ENCODE measurements at places on chromosomes 11 and 22.

- no peak for DNase-seq
Measured at GRCh38 chr11:124519850-124520549, 23.5 kb downstream of the OR8B12 start.

DNA sequence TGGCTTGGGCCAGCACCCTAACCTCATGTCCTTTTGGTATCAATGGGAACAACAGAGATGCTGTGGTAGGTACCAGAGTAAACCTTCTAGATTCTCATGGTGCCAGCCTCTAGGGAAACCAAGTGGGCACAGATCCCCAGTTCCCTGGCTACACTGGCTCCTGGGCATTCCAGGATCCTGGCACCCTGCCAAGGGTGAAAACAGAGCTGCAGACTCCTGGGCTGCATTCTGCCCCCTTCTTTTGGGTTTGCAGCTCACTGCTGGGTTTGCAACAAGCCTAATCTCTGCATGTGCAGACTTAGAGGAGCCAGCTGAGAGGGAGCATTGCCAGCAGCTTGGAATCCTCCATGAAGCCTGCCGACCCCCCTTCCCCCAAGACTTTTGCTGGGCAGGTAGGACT, 30.6 kb downstream of the PRDM11 start:
- no peak for DNase-seq

DNA sequence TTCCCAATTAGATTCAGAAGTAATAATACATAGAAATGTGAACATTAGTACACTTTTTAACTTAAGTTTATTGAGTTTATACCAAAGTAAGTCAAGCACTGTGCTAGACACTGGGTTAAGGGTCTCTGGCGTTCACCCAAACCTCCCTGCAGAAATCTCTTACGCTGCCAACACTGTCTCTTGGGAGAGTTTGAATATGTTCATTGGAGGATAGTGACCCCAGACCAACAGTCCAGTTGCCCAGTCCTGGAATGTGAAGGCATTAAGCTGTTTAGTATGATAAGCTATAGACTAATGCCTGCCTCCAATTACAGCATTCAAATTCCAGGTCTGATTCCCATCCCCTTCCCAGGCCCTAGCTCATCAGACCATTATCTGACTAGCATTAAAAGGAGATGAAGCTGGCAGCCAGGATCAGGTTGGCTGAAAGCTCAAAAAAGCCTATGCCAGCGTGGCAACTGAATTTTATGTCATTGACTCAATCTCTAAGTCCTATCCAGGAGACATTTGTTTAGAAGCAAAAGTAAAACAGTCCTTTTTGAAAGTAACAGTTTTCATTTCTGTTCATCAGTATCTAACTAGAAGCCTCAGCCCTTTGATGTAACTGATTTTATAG, 77.8 kb downstream of the SFI1 start:
- no peak for DNase-seq

- no peak for DNase-seq
Measured at GRCh38 chr11:99932684-99933083, 754.4 kb upstream of the ARHGAP42 start.

DNA sequence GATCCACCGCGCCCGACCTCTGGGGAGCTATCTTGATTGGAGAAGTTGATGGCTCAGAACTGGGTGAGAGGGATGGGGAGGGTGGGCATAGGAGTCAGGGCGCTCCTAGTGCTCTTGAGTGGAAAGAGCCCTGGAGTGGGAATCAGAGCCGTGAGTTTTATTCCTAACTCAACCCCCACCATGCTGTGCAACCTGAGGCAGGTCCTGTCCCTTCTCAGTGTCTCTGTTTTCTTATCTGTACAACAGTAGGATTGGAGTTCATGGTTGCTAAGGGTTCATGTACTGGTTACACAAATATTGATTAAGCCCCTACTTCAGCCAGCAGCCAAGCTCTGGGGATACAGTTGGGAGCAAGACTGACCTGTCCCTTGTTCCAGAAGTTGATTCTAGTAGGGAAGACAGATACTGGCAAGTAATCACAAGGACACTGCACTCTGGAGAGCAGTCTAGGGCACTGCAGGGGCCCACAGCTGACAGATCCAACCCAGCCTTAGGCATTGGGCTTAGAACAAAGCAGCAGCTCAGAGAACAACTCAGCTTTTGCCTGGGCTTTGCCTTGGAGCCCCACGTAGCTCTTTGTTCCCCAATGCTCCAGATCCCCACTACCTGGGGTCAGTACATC, 12.4 kb upstream of the DAGLA start:
- no peak for DNase-seq

DNA sequence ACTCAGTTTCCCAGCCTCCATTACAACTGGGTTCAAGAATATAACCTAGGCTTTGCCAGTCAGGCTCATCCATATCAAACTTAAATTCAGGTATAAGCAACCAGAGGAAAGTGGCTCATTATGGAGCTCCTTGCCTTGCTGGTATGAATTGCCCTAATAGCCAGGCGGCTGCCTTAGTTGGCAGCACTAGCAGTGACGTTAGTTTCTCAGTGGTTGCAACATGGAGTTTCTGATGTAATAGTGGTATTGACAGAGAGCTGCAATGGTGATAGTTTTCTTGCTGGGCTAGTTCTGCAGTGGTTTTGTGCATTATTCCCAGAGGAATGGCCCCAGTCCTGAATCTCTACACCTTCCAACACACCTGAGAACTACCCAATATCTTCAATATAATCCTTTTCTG, 3.8 kb upstream of the TMEM123 start:
- DNase-seq, result no peak

GRCh38 chr11:96340555-96340885, 2.5 kb downstream of the MAML2 start:
- no peak for DNase-seq

DNA sequence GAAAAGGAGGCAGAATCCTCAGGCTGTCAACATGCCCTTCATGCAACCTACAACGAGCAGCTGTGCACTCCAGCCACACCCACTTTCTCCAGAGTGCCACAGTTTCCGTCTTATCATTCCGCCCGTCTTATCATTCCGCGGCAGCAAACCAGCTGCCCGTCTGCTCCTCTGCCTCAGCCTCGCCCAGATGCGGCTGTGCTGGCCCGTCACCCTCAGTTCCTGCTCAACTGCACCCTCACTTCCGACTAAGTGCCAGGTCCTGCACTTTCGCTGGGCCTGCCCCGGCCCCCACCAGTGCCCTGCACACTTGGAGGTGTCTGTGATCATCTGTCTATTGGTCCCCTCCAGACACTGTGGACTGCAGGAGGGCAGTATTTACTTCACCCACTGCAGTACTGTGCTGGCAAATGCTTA, 43.7 kb downstream of the MICAL3 start:
- peak; percentile 28 for DNase-seq

DNA sequence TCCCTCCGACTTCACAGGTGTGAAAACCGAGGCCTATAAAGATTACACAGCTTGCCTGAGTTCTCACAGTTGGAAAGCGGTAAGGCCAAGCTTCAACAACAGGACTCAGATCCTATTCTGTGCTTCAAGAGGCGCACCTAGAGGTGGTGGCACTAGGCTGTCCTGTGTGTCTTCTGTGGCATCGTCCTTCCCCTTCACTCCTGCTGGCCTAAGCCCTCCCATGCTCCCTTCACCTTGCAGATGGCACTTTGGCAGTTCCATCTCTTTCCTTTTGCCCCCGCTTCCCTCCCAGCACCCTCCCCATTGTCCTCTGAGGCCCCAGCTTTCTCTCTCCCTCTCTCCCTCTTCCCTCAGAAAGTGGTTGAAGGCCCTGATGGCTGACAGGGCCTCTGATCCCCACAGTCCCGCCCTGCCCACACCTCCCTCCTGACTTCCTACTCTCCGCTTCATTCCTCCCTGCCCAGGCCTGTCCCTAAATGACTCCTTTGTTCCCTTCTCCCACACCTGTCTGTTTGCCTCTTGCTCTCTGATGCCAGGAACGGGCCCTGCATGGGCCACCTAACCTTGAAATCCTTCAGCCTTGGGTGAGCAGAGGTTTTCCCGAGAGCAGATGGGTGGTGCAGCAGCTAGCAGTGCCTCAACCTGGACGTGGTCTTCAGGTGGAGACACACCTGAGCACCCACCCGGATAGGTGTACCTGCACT, 5.8 kb downstream of the TRIM29 start:
- DNase-seq, result no peak

- no peak for DNase-seq
Measured at GRCh38 chr11:126573325-126573978, 218.0 kb downstream of the ST3GAL4 start.

DNA sequence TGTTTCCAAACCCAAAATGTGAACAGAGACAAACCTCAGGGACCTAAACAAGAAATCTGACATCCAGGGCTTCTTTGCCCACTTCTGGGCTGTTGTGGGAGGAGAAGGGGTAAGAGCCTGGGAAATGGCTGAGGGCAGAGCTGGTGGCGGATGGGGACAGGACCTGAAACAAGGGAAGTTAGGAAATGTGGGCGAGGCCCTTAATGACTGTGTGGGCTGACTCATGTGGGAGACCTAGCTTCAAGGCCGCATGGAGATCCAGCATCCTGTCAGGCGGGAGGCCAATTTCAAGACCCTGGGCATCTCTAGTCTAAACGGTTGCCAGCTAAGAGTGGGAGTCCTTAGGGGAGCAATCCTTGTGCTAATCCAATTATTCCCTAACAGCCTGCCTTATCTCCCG, 2.1 kb upstream of the OAF start:
- DNase-seq, result no peak

DNA sequence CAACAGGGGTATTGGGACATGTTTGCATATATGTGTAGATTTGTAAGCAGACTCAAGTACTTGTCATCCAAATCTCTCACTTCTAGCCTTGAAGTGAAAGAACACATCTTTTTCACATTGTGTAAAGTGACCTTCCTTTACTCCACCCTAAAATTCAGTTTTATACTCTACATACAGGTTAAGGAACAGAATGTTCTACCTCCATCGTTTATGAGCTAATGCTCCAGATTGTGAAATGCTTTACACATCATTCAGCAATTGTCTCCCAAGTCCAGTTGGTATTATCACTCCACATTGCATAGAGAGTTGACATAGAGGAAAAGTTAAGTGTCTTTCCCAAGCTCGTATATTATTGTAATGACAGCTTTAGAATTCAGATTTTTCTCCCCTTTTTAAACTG, 46.1 kb upstream of the BLID start:
- DNase-seq, result no peak

GRCh38 chr22:44256085-44256484, 56.7 kb downstream of the SHISAL1 start:
- no peak for DNase-seq

DNA sequence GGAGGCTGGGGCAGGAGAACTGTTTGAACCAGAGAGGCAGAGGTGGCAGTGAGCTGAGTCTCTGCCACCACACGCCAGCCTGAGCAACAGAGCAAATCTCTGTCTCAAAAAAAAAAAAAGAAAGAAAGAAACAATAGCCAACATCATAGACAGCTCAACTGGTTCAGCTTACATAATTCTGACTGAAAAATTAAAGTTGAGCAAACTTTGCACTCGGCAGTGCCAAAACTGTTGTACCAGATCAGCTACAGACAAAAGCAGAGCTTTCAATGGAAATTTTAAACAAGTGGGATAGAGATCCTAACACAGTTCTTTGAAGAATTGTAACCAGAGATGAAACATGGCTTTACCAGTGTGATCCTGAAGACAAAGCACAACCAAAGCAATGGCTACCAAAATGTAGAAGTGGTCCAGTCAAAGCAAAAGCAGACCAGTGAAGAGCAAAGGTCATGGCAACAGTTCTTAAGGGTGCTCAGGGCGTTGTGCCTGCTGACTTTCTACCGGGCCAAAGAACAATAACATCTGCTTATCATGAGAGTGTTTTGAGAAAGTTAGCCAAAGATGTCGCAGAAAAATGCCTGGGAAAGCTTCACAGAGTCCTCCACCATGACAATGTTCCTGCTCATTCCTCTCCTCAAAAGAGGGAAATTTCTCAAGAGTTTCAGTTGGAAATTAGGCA, 59.3 kb downstream of the TTC28 start:
- no peak for DNase-seq

GRCh38 chr11:121610706-121611105, 157.9 kb upstream of the SORL1-AS1 start:
- no peak for DNase-seq

DNA sequence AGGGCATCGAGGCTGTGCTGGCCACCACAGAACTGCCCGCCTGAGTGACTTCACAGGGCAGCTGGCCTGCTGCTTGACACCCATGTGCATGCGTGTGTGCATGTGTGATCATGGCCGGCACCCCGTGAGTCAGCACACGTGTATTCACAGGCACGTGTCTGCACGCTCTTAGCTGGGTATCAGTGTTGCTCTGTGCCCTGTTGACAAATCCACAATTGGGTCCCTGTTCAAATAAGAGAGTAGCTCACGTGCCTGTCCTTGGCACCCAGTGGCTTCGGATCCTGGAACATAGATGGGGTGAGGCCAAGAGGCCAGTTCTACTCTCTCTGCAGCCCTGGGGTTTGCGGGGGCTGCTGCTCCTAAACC, 14.0 kb downstream of the B3GAT1 start:
- no peak for DNase-seq

- DNase-seq, result no peak
Measured at GRCh38 chr22:17724678-17725499, 49.4 kb downstream of the BID start.

GRCh38 chr11:35106595-35106994, 32.4 kb upstream of the CD44 start:
- no peak for DNase-seq

DNA sequence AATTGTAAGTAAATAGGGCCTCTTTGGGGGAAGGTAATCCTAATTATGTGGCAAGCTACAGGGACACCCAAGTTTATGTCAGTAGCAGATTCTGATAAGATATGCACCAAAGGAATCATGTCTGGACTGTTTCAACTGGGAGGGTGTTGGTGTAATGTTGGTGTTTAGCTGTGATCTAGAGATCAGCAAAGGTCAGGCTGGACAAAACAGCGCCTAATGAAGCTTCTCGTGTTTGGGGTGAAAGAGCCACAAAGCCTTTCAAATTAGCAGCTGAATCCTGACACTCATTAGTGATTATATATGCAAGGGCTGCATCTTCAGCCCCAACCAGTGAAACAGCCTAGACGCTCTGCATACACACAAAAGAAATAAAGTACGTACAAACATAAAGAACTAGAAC, 106.3 kb downstream of the MPPED2 start:
- no peak for DNase-seq

GRCh38 chr22:37924386-37925065, 18.4 kb downstream of the MICALL1 start:
- DNase-seq, result no peak

DNA sequence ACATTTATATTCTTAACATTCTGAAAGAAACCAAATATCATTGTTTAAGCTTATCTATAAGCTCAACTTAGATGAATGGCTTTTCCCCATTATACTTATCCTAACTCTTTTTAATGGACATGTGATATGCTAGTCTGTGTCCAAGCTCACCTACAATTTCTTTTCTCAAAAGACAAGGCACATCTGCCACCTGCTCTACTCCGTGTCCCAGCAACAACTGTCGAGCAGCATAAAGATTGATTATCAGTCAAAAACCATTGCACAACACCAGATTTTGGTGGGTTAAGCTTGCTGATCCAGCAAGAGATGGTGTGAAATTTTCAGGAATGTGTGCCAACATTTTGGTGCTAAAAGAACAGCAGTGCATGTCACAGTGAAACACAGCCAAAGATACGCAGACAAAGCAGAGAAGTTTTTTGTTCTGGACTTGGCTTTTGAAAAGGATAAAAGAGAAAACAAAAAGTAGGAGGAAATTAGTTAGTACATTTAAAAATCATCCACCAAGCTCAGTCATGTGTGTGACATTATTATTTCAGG, 65.8 kb downstream of the DCDC1 start:
- no peak for DNase-seq
